Stimulated activated CD4-positive, alpha-beta T cell treated with anti-CD3 and anti-CD28 coated beads, Interleukin-1b, Interleukin-23, amount 100 ng/mL, for 24 hours (primary cell): ENCODE measurements at places on chromosomes 7 and 10.

GRCh38 chr7:139094030-139094429, 15.5 kb downstream of the ZC3HAV1 start:
- no peak for DNase-seq

- no peak for DNase-seq
These were observed 94.9 kb upstream of the SKAP2 start for GRCh38 chr7:26959290-26959689.

DNA sequence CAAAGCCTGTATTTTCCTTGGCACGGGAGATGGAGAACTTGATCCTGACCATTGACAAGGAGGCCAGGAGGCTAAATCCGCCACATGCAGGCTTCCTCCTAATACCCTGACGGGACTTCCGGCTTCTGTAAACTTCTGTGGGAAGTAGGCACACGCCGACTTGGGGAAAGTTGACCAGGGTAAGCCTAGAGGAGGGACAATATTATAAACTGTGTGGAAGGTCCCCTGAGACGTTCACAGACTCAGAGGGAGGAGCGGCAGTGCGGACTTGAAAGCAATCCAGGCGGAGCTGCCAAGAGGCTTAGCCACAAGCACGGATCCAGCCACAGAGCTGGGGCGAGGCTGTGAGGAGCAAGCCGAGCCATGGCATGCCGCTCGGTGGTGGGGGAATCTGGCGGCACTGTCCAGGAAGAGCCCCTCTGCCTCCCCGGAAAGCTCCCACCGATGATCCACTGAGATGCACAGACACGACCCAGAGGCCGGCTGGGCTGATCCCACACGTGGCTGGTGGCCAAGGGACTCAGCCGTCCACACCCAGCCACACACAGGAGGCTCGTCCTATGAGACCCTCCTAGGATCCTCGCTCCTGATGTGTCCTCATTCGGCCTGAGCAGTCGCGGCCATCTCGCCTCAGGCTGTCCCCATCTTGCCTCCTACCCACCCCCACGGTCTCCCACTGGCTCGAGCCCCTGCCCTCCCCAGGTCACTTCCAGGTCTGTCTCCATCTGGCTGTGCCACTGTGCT, 40.0 kb upstream of the INSIG1 start:
- no peak for DNase-seq

DNA sequence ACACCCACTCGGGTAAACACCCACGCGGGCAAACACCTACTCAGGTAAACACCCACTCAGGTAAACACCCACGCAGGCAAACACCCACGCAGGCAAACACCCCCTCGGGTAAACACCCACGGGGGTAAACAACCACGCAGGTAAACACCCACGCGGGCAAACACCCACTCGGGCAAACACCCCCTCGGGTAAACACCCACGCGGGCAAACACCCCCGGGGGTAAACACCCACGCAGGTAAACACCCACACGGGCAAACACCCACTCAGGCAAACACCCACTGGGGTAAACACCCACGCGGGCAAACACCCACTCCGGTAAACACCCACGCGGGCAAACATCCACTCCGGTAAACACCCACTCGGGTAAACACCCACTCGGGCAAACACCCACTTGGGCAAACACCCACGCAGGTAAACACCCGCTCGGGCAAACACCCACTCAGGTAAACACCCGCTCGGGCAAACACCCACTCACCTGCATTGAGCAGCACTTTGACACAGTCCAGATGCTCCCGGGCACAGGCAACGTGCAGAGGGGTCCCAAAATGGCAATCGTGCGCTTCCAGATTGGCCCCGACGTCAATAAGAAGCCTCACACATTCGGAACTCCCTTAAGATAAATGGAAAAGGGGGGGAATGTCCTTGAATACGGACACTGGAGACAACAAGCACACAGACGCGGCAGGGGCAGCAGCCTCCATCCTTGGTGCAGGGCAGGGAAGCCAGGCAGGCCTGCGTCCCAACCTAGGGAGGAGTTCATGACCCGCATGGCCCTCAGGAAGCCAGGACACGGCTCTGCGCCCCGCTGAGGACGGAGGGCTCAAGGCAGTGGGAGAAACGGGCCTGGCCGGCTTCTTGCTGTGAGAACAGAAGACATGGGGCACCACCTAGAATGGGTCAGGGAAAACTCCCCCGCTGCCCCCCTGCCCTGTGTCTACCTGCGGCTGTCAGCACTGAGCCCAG, 17.6 kb downstream of the ASB13 start:
- no peak for DNase-seq

GRCh38 chr7:25775999-25776743, 375.8 kb upstream of the NFE2L3 start:
- DNase-seq, result no peak

DNA sequence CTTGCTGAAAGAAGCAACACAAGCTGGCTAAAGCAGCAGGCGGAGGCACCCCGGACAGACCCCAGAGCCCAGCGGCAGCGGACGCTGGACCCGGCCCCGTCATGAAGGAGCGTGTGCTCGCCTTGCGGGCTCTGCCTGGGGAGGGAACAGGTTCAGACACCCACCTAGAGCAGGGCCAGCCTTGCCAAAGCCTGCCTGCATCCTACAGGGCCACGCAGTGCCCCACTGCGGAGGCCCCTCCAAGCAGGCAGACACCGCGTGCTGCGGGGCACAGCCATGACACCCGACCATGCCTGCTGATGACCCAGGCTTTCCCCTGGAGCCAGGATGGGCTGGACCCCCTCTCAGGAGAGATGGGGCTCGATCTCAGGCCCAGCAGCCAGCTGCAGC, 91.7 kb downstream of the MAD1L1 start:
- no peak for DNase-seq

DNA sequence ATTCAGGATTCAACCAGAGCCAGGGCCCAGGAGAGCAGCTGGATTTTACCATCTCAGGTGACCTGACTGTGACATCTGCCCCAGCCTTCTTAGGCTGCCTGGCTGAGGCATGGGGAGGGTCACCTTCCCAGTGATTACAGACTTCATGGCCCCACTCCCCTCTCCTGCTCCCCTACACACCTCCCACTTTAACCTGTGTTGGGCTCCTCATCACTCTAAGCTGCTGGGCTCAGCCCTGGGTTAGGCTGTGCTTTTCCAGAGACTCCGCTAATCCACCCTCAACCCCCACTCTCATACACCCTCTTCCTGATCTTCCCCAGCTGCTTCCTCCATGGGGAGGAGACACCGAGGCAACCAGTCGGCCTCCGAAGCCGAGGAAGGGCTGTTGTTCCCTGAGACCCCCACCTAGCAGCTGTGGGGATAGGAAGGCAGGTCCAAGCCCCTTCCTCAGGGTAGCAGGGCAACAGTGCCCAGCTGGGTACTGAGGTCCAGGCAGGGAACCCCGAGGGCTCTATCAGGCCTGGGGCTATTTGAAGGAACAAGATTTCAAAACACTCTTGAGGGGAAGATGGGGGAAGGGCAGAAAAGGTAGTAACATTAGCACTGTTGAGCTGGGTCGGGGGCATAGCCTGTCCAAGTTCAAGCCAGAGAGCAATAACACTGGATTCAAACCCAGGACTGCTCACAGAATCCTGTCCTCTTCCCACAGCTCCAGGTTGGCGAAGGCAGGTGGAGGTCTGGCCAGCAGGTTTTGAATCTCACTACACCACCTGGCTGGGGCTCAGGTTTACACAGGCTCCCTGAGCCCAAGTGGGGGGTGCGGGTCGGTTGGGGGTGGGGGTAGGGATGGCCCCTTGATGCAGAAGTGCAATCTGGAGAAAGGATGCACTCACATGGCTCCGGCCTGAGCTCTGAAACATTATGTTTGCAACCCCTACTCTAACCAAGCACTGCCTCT, 1.8 kb downstream of the IMPDH1 start:
- DNase-seq, result no peak

DNA sequence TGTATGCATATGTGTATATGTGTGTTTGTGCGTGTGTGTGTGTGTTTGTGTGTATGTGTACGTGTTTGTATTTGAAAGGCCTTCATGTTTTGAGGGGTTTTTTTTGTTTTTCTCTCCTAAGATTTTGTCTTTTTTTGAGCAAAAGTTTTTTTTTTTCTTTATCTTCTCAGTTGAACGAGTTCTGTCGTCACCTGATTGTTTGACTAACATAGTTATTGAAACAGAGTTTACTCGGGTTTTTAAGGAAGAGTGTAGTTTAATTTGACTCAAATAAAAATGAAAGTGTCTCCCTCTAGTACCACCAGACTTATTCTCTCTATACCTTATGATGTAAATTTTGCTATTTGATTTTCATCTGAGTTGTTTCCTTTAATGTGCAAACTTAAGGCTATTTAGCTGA, 73.5 kb downstream of the ST8SIA6 start:
- DNase-seq, result no peak

- DNase-seq, result no peak
These were observed 78.3 kb downstream of the DYNC2I1 start for GRCh38 chr7:158934628-158935027.

DNA sequence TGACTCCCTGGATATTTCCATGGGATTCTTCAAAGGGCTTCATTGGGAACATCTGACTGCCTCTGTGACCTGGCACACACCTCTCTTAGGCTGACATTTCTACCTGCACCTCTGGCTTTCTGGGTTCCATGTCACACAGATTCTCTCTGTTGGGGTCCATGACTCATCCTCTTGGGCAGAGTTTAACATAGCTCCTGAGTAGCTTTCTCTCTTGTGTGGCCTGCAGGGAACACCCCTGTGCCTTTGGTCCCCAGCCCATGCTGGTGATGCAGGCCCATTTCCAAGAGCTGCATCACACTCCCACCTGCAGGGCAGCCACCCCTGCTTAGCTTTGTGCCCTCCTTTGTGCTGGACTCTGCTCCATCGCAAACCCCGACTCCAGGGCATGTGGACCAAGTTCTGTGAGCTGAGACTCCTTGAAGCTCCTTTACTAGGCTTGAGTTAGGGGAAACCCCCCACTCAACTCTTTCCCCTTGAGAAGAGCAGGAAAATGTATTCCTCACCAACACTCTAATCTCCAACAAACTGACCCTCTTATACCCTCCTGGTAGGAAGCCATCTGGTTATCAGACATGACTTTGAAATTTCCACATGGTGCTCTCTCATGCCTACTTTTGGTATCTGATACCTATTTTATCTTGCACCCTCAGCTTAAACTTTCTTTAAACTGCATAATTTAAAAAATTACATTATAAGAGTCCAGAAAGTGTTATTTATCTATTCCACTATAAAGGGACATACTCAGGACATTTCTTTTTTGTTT, 93.3 kb downstream of the ZNF777 start:
- no peak for DNase-seq

DNA sequence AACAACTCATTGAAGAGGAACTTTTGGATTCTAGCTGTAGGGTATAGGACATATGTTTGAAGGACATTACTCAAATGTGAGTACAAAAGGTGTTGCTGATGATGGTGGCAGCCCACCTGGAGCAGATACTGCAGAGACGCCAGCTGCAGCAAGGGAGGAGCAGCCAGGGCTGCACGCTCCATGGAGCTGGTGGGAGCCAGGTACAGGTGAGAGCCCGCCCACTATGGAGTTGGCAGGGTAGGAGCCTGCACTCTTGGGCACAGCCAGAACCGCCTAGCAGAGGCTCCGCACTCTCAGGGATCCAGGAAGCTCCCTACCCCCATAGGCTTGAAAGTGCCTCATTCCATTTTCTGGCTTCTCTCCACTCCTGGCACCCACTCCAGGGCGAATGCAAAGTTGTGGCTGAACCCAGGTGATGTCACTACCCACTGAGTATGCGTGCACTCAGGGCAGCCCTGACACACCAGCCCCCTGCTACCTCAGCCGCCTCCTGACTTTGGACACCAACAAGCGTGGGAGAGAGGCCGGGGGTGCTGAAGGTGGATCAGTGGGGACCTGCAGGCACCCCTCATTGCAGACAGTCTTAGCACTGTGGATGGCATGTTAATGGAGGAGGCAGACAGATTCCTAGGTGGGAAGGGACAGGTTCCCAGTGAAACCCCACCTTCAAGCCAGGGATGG, 761.1 kb downstream of the IPMK start:
- DNase-seq, result no peak

- no peak for DNase-seq
These were observed 93.8 kb upstream of the SMNDC1 start for GRCh38 chr10:110398419-110399105.

DNA sequence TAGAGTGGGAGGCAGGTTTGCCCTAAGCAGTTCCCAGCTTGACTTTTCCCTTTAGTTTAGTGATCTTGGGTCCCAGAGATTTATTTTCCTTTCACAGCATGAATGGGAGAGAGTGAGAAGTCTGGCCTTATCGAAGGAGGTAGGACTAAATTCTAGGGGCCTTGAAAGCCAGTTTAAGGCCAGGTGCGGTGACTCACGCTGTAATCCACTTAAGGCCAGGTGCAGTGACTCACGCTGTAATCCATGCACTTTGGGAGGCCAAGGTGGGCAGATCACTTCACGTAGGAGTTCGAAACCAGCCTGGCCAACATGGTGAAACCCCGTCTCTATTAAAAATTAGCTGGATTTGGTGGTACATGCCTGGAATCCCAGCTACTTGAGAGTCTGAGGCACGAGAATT, 392.2 kb downstream of the ACTR3B start:
- no peak for DNase-seq

- no peak for DNase-seq
These were observed 2.9 kb downstream of the PPP1R3C start for GRCh38 chr10:91629715-91630549.

DNA sequence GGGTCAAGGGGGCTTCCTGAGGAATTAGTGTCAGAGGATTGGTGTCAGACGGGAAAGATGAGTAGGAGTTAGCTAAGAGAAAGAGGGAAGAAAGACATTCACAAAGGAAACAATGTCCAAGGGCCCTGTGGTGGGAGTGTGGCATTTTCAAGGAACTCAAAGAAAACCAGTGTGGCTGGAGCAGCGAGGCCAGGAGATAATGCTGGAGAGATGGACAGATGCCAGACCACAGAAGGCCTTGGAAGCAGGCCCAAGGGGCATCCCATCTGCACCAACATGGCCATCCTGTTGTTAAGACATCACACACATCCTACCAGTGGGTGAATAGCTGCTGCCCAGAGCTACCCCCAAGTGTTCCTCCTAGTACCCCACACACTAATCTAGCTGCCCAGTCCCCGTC, 36.1 kb upstream of the CUL1 start:
- DNase-seq, result no peak

GRCh38 chr10:84117686-84118394, 21.5 kb upstream of the GHITM start:
- no peak for DNase-seq

- no peak for DNase-seq
These were observed 26.6 kb downstream of the RBM17 start for GRCh38 chr10:6115411-6115810.

DNA sequence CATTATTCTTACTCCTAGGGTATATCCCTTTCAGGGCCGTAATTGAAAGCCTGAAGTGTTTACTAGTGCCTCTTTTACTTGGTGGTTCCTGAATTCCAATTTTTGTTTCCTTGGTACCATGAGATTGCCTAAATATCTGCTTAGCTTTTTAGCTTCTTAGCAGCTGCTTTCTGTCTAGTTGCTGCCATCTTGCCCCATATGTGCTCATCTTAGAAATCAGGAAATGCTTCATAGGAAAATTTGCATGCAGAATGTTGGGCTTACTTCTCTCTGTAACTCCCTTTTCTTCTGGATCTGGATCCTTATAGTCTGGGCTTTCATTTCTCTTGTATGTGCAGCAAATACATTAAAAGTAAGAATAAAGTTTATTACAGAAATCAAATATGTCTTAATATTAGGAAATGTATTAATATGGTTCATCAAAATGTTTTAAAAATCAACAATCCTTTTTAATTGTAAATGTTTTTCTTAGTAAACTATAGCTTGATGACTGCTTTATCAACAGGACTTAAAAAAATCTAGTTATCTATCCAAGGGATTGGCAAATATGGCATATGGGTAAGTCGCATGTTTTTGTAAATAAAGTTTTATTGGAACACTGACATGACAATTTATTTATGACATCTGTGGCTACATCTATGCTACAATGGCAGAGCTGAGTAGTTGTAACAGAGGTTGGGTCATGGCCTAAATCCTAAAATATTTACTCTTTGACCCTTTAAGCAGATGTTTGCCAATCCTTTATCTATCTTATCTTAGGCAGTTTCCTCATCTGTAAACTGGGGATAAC, 73.5 kb upstream of the CDK6 start:
- DNase-seq, result no peak
